ENCODE measurements at places on chromosomes 3 and 15. TPM values are rescaled to one million over a fixed set of nuclear protein-coding genes. Genes with fewer than 3 reads are reported as not detected.

The CD200R1 gene
- not detected for total RNA-seq

The ATP13A5 gene
- not detected for total RNA-seq

The CNTN4 gene
- 2.9 TPM for total RNA-seq

The CADM2 gene
- not detected for total RNA-seq

The ALDH1L1 gene
- total RNA-seq = under 0.01 TPM

The LOXL1 gene
- total RNA-seq = 65.4 TPM
